ENCODE measurements at places on chromosomes 2 and 18. TPM values are rescaled to one million over a fixed set of nuclear protein-coding genes. Genes with fewer than 3 reads are reported as not detected.

DNA sequence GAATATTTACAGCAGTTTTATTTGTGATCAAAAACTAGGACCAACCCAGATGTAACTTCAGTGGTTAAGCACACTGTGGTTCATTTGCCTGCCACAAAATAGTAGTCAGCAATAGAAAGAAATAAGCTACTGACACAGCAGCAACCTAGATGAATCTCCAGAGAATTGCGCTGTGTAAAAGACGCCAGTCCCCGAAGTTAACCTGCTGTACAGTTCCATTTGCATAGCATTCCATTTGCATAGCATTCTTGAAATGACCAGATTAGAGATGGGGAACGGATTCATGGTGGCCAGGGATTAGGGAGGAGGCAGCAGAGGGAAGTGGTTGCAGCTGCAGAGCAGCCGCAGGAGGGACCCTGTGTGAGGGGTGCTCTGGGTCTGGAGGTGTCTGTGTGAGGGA lies 39.3 kb upstream of the NFATC1 start:
- DNase-seq: no peak

GRCh38 chr2:127200962-127201361 lies 19.1 kb downstream of the CYP27C1 start:
- no peak for DNase-seq

DNA sequence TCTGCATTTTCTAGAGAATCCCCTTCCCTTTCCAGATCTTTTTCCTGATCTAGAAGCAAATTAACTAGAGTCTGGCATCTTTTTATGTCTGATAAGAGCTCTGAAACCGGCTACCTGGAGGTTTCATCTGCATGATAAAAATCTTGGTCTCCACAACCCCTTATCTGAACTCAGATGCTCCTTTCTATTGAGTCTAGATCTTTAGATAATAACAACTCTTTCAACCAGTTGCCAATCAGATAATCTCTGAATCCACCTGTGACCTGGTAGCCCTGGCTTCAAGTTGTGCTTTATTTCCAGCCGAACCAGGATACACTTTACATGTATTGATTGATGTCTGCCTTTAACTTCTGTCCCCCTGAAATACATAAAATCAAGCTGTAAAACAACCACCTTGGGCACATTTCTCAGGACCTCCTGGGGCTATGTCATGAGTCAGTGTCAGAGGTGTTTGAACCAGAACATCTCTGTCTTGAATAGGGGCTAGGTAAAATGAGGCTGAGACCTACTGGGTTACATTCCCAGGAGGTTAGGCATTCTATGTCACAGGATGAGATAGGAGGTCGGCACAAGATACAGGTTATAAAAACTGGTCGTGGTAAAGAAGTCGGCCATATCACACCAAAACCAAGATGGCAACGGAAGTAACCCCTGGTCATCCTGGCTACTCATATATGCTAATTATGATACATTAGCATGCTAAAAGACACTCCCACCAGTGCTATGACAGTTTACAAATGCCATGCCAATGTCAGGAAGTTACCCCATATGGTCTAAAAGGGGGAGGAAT lies 20.8 kb downstream of the RALBP1 start:
- DNase-seq: no peak

DNA sequence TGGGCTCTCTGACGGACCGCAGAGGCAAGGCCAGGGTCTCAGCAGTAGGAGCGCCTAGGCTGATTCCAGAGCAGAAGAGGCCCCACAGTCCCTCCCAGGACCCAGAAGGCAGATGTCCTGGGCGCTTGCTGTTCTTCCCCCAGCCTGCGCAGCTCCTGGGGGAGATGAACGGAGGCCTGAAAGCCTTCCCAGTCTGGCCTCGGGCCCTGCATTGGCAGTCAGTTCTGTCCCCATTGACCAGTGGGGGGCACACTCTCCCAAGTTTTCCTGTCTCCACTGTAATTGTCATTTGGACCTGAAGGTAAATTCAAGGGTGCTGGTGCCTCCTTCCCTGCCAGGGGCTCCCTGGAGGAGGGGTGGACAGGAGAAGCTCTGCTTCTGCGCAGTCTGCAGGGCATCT lies 345.7 kb downstream of the CYP26B1 start:
- peak; percentile 79 for DNase-seq

The THAP4 gene
- 37.7 TPM for total RNA-seq

The CCDC74B gene
- total RNA-seq: 7.5 TPM

The REG1B gene
- total RNA-seq: 2.3 TPM
